ENCODE measurements at places on chromosomes 4 and X. TPM values are rescaled to one million over a fixed set of nuclear protein-coding genes. Genes with fewer than 3 reads are reported as not detected.

Gene ALAS2
- not detected for total RNA-seq

Gene MAGEB2
- total RNA-seq = not detected

Gene VCX2
- not detected for total RNA-seq

Gene LRCH2
- 6.8 TPM for total RNA-seq

Gene FAM133A
- total RNA-seq = 0.81 TPM

Gene GAGE12F
- not detected for total RNA-seq

Measured in aortic smooth muscle cell (primary cell).